ENCODE measurements at places on chromosomes 5 and 9.

DNA sequence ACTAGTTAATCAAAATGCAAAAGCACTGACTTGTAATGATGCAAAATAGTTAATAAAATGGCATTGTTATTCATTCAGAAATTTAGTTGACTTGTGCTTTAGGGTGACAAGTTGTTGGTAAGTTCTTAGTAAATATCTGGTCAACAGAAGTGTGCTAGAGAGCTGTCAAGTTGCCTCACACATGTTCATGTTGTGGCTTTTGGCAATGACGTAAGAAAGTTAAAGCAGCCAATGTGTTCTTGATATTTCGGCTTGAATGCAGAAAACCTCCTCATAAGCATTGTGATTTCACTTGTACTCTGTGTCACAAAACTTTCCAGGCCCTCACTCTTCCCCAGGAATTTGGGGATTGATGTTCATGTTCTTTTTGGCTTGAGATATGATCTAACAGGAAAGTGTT lies 626.7 kb downstream of the PRR16 start:
- no peak for DNase-seq

GRCh38 chr9:7403839-7404487 lies 395.6 kb downstream of the DMAC1 start:
- no peak for DNase-seq

DNA sequence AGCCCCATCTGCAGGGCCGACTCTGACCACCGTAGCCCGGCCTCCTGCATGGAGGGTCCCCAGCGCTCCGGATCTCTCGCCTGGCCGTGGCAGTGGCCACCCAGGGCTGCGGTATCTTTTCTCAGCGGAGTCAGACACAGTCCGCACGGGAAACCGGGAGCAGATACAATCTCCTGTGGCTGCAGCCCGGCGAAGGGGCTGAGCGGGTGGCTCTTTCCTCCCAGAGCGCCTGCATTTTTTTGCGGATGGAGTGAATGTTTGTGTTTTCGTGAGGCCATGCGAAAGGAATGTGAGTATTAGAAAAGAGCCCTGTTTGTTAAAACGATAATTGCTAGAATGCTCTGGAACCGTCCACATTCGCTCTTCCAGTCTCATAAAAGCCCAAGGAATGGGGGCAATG lies 53.4 kb upstream of the PTCH1 start:
- DNase-seq = no peak

GRCh38 chr9:19009391-19009965 lies 23.5 kb downstream of the SAXO1 start:
- DNase-seq = no peak

DNA sequence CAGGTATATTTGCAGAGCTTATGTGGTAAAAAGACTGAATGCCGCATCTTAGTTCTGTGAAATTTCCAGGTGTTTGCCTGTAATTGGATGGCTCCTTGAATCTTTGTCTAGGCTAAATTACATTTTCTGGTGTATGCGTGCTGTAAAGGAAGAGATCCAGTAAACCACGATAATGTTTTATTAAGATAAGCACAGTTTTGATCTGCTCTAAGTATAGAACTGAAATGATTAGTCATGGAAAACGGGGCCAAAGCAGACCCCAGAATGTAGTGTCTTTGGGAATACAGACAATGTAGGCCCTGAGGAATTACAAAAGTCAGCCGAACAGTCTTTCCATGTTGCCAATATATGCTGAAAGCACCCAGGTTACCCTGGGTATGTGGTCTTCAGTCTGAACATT lies 257.3 kb downstream of the FANCC start:
- DNase-seq = no peak

DNA sequence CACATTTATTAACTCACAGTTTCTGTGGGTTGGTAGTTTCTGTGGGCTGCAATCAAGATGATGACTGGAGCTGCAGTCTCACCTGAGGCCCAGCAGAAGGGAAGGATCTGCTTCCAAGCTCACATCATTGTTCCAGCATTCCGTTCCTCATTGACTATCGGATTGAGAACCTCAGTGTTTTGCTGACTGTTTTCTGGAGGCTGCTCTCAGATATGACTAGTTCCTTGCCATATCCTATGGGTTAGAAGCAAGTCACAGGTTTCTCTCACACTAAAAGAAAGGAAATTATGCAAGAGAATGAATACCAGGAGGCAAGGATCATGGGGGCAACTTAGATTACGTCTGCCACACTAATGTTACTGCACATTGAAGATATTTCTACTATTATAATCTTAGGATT lies 6.3 kb upstream of the ERAP1 start:
- no peak for DNase-seq

DNA sequence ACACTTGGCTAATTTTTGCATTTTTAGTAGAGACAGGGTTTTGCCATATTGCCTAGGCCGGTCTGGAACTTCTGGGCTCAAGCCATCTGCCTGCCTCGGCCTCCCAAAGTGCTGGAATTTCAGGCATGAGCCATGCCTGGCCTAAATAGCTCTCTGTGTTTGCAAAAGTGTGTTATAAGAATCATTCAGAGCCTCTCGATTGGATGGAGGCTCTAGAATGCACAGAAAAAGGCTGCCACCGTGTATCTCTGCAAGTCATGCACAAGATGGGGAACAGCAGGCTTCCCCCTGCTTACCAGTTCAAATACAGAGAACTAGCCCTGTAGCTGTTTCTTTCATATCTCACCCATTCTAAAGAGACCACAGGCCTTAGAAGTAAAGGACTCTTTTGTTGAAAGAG lies 28.3 kb downstream of the FXN start:
- no peak for DNase-seq

DNA sequence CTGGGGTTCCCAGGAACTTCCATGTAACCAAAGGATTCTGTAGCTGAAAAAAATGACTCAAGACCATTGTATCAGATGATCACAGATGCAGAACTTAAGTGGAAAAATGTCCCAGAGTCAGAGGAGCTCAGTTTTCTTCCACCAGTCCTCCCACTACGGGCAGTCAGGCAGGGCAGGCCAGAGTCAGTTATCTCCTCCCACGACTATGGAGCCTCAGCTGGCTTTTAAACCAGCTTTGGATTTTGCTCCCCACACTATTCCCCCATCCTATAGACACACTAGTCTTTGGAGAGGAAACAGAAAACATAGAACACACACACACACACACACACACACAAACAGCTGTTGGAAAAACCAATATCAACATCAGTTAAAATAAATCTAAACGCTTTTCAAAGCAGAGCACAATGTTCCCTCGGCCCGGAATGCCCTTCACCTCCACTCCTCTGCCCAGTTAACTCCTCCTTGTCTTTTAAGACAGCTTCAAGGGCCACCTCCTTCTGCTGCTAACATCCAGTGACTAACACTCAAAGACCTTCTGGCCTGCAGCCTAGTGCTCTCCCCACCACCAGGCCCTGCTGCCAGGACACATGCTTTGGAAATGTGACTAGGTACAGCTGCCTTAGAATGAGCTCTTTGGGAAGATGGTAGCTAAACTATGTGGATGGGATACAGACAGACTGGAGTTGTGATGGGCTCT lies 56.8 kb downstream of the NIPAL4 start:
- no peak for DNase-seq

DNA sequence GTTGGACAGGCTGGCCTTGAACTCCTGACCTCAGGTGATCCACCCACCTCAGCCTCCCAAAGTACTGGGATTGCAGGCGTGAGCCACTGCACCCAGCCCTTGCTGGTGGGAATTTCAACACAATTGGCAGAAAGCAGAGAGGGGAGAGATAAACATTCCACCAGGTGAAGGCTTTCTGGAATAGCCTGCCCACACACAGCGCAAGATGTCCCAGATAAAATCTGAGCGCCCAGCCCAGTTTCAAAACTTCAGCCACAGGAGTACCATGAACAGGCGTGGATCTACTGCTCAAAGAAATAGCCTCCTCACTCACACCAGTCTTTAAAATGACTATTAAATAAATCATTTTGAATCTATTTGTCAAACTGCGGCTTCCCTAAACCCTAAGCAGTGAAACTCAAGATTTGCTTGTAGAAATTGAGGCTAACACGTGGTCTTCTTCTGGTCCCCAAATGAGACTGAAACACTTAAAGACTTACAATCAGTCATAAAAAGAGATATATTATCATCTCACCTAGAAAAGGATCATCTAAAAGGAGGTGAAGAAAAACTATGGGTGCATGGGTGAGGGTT lies 34.7 kb downstream of the CAPSL start:
- no peak for DNase-seq

DNA sequence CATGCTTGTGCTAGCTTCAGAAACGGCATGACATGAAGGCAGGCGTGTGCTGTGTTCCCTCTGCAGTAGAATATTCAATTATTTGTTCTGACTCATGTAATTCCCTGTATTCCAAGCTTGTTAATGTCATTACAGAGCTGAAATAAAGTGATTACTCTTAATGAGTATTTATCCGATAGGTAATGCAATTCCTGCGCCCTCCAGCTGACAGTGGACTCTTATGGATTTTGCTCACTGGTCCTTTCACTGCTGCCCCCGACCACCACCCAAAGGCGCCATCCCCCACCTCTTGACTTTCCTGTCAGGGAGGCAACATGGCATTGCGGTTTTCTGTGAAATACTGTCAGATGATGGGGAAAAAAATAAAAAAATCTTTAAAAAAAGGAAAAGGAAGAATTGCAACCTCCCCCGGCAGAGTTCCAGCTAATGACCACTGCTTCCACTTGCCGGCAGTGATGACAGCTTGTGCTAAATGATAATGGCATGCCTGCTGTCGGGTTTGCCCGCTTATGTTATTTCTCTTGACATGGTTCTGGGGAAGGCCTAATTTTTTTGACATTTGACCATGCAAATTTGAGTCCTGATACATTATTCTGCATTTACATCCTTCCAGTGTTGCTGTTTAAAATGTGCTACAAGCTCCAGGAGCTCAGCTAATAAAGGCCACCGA lies 335.3 kb upstream of the ADAMTS16 start:
- no peak for DNase-seq

DNA sequence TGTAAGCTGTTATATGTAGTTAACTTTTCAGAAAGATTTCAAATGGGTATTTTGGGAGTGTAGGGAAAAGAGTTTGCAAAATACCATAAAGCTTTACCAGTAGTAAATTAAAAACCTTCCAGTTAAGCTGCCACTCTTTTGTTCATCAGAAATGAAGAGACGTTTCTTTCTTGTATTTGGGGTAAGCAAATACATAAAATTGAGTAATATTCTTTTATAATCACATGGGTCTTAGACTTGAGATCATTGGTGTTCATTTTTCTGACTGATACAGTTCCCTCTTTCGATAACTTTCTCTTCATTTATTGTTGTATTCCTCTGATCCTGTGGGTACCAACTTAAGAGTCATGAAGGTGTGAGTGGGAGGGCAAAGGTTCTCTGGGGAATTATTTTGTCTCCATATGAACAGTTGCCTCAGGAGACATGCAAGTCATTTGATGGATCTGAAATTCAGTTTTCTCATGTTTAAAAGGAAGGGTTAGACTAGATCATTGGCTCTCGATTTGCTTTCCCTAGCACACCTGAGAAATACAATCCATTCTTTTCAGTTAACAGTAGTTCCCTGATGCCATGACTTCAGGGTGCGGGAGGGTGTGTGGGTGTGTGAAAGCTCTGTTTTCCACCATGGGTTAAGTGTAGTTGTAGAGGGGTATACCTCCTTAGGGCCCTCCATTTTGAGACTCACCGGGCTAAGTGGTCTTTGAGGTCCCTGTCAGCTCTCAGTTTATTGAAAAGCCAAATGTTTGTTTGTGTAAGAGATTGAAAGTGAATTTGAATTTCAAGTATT lies 47.7 kb downstream of the CNTRL start:
- DNase-seq = peak; percentile 42

- DNase-seq = no peak
These were observed 482.9 kb upstream of the KIF2A start for GRCh38 chr5:61823065-61823464.

GRCh38 chr9:110114859-110115201 lies 93.1 kb downstream of the C9orf152 start:
- no peak for DNase-seq

DNA sequence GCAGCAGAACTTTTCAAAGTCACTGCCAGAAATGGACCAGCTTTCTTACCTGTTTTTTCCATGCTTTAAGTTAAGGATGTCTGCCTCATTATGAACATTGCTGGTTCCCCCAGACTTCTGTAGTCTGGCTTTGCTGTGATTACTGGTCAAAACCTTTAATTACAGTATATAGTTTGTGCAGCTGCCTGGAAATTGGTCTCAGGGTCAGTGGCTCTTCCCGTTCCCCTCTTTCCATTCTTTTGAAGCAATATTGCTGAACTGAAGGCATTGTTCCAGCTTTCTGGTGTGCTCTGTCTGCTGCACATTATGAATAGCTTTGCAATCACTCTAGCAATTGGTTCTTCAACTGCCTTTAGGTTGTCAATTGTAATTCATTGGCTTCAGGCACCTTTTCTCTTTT lies 206.5 kb downstream of the ARL15 start:
- DNase-seq = no peak

GRCh38 chr5:177194268-177194667 lies 60.7 kb downstream of the NSD1 start:
- peak; percentile 49 for DNase-seq

Data from RKO (cell line).